Stimulated activated CD8-positive, alpha-beta memory T cell treated with anti-CD3 and anti-CD28 coated beads, Interleukin-7, amount 100 ng/mL, for 48 hours (primary cell): ENCODE measurements at places on chromosomes 5 and 9.

GRCh38 chr9:21030389-21031035 is 928 bp downstream of the HACD4 start:
- peak; percentile 3 for DNase-seq

- no peak for DNase-seq
Measured at GRCh38 chr9:35499029-35499700, 9.3 kb downstream of the RUSC2 start.

- no peak for DNase-seq
Measured at GRCh38 chr5:98102936-98103335, 670.5 kb upstream of the RGMB start.

DNA sequence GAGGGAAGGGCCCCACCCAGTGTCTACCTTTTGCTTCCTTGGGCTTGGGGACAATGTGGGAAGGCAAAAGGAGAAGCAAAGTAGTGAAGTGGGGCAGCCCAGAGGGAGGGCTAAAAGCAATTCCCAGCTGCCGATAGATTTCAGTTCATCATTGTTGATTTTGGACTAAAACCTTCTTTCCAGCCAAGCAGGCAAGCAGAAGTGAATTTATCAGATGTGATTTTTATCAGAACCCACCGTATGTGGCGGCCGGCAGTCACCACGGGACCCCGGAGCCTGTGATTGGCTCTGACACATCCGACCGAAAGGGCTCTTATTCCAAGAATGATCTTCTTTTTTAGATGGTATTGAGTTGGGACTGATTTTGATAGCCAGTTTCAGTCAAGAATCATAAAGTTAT is 559.9 kb downstream of the PSAT1 start:
- DNase-seq = no peak

DNA sequence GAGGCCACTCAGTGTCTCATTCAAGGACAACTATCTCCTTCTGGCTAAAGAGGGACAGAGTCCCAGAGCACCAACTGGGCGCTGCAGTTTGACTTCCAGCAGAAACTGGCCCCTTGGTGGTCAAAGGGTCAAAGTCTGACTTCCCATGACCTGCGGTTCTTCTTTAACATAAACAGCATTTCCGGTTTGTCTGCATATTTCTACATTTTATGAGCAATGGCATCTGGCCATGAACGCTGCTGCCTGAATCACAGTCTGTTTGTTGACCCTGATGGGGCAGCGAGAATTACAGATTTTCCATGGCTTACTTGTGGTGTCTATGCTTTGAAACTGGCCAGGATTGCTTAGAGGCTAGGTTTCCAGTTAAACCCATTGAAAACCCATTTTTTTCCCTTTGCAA is 1.3 kb downstream of the TNFSF15 start:
- DNase-seq = no peak

- DNase-seq = no peak
Measured at GRCh38 chr9:111938427-111938800, 41.8 kb downstream of the UGCG start.
